DMS79 (cell line): ENCODE measurements at places on chromosomes 12 and 14.

DNA sequence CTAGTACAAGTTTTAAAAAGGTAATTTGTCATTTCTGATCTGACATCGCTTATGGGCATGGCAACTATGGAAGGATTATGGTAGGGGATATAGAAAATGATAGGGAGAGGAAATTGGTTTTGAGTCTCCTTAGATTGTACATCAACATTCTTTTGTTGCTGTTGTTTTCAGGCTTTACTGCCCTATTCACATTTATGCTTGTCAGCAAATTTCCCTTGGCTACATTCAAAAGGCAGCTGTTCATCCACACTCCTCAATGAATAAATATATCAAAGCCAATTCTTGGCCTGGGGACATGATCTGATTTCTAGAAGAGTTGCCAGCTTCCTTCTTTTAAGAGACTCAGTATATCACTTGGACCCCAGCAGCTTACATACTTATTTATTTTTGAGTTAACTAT, 283.4 kb downstream of the CEP128 start:
- no peak for DNase-seq

DNA sequence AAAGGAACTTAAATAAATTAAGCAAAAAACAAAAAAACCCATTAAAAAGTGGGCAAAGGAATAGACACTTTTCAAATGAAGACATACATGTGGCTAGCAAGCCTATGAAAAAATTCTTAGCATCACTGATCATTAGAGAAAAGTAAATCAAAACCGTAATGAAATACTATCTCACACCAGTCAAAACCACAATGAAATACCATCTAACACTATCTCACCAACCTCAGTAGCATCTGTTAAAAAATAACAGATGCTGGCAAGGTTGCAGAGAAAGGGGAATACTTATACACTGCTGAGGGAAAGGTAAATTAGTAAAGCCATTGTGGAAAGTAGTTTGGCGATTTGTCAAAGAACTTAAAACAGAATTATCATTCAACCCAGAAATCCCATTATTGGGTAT, 381.1 kb downstream of the FLRT2 start:
- no peak for DNase-seq

- DNase-seq, result no peak
Measured at GRCh38 chr12:65511912-65512311, 233.4 kb downstream of the MSRB3 start.

- DNase-seq, result no peak
Measured at GRCh38 chr12:90086281-90086680, 377.6 kb upstream of the ATP2B1 start.

- no peak for DNase-seq
Measured at GRCh38 chr14:67393689-67394088, 18.3 kb downstream of the PLEK2 start.

DNA sequence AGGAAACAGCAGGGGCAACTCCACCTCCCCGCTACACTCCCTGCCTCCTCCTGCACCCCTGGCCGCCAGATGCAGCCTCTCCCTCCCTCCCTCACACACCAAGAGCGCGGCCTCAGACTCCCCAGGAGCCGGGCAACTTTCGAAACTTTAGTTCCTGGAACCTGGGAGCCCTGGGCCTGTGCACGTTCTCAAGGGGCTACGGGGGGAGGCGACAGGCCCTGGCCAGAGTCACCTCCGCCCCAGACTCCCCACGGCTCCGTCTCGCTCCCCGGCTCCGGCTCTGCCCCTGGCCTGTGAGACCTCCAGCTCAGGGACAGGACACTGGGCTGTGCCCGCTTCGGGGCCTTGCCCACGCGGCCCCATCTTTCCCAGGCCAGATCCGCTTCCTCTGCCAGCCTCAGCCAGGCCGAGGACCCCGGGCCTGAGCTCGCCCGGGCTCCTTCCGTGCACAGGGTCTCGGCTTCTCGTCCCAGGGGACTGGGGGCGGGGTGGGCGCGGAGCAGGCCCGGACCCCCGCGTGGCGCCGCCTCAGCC, 5.5 kb downstream of the AMN start:
- no peak for DNase-seq
